ENCODE measurements at places on chromosomes 2 and 18. TPM values are rescaled to one million over a fixed set of nuclear protein-coding genes. Genes with fewer than 3 reads are reported as not detected.

The TUBA4A gene
- 75.4 TPM for total RNA-seq

DNA sequence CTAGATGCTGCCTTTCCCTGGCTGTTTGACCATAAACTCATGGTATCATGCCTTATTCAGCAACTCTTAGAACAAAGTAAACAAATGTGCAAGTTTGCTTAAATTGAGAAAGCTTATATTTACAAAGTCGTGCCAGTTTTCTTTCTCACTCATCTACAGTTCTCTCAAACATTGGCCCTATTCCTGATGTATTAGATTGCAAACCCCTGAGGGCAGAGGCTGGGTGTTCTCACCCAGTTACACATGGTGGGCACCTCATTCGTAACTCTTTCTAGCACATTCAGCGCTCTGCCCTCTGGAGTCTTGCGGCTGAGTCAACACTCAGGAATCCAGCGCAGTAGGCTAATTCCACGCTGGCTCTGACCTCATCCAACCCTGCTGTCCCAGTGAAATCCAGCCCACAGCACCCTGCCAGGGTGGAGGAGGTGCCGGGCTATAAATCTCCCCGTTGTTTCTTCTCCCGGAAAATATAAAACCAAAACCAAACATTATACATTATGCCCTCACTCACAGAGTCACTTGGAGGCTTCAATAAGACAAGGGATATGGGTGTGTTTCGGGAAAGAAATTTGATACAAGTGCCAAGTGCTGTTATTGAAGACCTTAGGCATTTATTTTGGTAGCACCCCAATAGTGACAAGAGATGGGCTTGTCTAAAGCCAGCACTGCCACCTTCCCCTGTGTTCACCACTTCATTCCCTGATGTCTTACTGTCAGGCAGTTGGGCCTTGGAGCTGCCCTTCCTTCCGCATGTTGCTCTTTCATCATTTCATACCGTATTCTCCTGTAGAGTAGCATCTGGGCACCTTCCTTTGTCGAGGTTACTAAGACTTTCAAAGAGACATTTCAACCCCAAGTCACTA lies 287.4 kb downstream of the PRKCE start:
- H3K27ac ChIP-seq, result peak overlapping the region; percentile 79
- H3K4me1 ChIP-seq, result peaks cover 45% of the 10 kb centered on the region
- no peaks in the 10 kb centered on the region for H3K27me3 ChIP-seq
- no peaks in the 10 kb centered on the region for H3K36me3 ChIP-seq

The POTEI gene
- not detected for total RNA-seq

DNA sequence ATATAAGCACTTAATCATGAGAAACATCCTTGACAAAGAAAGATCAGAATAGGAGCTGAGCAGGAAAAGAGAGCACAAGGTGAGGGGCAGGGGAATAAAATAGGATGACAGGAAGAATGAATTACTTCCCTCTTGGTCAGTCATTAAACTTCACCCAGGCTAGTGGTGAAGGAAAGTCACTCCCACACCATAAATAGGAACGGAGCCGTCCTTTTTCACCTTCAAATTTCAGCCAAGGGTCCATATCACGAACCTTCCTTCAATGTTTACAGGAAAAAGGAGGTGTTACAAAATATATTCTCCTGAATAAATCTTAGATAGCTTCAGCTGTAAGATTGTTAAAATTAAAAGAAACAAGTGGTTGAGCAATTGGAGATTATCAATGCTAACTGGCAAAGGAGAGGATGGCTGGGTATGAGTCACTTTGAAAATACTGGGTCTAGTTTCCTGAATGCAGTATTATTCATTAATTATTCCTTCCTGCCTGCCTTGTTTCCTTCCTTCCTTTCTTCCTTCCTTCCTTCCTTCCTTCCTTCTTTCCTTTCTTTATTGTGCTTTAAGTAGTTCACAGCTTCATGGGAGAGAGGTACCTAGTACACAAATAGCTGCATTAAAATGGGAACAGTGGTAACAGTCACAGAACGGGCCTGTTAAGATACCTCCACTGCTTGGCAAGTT lies 292.3 kb upstream of the ID2 start:
- H3K4me1 ChIP-seq, result peaks cover 16% of the 10 kb centered on the region
- peak overlapping the region; percentile 49 for H3K27ac ChIP-seq
- no peak overlapping the region for H3K4me3 ChIP-seq
- H3K27me3 ChIP-seq, result no peaks in the 10 kb centered on the region

The COL4A3 gene
- total RNA-seq, result 0.73 TPM

The CFAP65 gene
- 0.18 TPM for total RNA-seq

Data from PC-3 (cell line).